H1 (cell line): ENCODE measurements at places on chromosomes 4 and X.

- DNase-seq, result no peak
Measured at GRCh38 chr4:19993242-19993641, 258.5 kb upstream of the SLIT2 start.

DNA sequence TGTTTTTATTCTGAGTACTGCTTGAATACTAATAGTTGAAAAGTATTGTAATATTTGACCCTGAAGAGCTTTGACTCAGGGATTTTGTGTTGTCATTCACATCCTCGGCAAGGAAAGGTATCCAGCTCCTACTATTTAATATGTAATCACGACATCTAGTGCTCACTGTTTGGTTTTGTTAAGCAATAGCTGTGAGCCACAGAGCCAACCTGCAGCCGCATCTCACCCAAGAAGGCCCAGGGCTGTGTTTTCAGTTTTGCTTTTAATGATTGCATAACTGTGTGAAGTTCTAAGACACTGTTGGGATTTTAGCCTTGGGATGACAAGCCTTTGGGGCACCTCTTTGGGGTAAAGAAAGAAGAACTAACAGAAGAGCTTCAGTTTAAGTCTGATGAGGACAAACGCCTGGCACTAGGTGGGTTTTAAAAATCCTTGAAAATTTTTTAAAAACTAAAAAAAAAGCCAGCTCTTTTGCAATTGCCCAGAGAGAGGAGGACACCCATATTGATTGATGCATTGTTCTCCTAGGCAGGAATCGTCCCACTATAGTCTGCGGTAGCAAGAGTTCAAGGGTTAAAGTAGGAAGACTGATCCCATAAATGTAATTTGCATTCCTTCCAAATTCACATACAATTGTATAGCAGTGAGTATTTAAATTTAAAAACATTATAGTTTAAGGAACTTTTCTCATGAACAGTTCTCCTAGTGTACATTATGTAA is 157.8 kb downstream of the RELL1 start:
- DNase-seq, result no peak

- no peak for DNase-seq
Measured at GRCh38 chr4:72360075-72360474, 208.9 kb downstream of the ADAMTS3 start.

GRCh38 chr4:46442963-46443362 is 53.0 kb upstream of the GABRA2 start:
- no peak for DNase-seq

DNA sequence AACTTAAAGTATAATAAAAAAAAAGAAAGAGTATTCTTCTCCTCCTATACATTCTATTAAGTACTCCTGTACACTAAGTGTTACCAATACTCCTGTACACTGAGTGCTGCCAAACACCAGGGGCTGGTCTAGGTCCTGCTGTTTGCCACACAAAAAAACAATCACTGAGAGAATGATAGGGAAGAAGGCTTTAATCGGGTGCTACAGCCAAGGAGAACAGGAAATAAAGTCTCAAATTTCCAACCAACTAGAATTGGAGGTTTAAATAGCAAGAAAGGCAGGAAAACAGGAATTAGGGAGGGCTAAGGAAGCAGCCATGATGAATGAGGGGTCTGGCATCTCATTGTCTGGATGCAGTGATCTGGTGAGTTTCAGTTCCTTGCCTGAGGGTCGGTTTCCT is 239.8 kb downstream of the ZNF674 start:
- DNase-seq, result no peak

- DNase-seq, result no peak
Measured at GRCh38 chr4:957231-957580, 16.2 kb downstream of the DGKQ start.

- DNase-seq, result peak; percentile 69
Measured at GRCh38 chr4:189802884-189803283, 137.8 kb upstream of the FRG1 start.

DNA sequence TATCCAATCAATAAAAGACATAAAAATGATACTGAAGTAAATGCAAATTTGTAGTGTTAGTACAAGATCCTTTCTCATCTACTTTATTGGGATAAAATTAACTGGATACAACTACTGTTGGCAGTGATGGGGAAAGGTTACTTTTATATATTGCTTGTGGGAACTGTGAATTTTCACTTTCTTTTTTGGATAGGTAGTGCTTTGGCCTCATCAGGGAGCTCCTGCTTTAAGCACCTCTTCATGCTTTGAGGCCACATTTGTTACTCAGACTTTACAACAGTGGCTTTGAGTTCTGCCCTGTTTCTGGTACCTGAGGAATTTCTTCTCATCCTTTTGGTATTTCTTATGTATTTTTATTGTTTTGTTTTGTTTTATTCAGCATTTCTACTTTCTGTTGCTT is 316.8 kb upstream of the ZCCHC13 start:
- DNase-seq, result no peak

- no peak for DNase-seq
Measured at GRCh38 chr4:85092943-85093342, 126.5 kb upstream of the WDFY3 start.

- DNase-seq, result no peak
Measured at GRCh38 chr4:53436251-53436650, 58.8 kb downstream of the FIP1L1 start.

GRCh38 chr4:136863756-136864155 is 668.5 kb downstream of the PCDH18 start:
- no peak for DNase-seq
